Forelimb muscle (tissue), 1 donor: ENCODE measurements at places on chromosomes 11 and 22.

- DNase-seq, result no peak
These were observed 23.0 kb downstream of the TSKU start for GRCh38 chr11:76806131-76806530.

- no peak for DNase-seq
These were observed 23.7 kb upstream of the MS4A6A start for GRCh38 chr11:60206616-60207015.

GRCh38 chr22:34475886-34476285, 555.6 kb upstream of the LARGE1 start:
- no peak for DNase-seq

GRCh38 chr22:19756288-19757128, 4.1 kb upstream of the TBX1 start:
- DNase-seq, result no peak

- DNase-seq, result no peak
These were observed 17.5 kb upstream of the CDKN1C start for GRCh38 chr11:2902784-2903671.

- no peak for DNase-seq
These were observed 67.9 kb downstream of the ISX start for GRCh38 chr22:35133702-35134380.
